Endothelial cell of umbilical vein (primary cell): ENCODE measurements at places on chromosomes 5 and 9.

DNA sequence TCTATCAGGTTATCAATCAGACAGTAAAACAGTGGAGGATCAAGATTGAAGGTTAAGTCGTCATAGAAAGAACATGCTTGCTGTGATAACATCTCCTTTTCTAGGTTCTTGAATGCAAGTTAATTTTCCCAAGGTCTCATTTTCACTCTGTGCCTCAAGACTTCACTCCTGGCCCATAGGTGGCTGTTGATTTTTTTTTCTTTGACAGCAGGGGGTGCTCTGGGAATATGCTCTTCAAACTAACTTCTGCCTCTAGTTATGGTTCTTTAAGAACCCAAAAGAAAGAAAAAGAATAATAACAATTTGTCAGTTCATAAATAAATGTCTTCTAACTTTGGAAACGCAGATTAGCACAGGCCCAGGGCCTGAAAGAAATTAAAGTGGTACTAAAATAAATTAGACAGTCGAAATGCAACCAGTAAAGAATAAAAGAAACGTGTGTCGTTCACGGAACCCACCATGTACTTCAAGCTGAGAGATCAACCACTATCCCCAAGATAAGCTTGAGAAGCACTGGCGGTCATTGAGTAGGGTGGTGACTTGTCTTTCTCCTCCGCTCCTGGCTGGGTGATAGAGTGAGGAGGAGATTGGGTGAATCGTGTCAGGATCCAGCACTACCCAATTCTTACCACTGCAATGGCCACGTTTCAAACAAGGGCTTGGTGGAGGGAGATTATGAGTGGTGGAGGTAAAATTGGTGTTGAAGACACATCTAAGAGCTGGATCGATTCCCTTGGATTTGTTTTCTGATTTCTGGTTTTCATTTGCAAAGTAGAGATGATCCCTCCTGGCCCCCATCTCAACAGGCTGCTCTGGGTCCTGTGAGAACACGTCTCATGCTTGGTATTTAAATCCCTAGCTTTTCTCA, 93.4 kb upstream of the IRX4 start:
- DNase-seq = no peak

DNA sequence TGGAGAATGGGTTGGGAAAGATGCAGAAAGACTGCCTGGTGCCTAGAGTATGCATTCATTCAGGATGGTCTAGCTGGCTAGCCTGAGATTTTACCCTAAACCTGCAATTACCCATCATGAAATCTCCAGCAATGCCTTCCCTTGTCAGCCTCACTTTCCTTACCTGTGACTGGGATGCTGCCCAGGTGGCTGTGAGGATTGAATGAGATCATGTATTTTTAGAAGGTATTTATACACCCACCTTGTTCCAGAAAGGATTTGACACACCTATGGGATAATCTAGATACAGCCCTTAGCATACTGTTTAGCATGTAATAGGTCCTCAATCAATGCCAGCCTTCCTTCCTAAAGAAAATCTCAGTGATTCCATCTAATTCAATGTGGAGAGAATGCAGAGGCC, 561.4 kb downstream of the CDK5RAP2 start:
- DNase-seq = no peak

- peak; percentile 76 for DNase-seq
Observed at GRCh38 chr9:112097712-112098688, 77.1 kb downstream of the SUSD1 start.

DNA sequence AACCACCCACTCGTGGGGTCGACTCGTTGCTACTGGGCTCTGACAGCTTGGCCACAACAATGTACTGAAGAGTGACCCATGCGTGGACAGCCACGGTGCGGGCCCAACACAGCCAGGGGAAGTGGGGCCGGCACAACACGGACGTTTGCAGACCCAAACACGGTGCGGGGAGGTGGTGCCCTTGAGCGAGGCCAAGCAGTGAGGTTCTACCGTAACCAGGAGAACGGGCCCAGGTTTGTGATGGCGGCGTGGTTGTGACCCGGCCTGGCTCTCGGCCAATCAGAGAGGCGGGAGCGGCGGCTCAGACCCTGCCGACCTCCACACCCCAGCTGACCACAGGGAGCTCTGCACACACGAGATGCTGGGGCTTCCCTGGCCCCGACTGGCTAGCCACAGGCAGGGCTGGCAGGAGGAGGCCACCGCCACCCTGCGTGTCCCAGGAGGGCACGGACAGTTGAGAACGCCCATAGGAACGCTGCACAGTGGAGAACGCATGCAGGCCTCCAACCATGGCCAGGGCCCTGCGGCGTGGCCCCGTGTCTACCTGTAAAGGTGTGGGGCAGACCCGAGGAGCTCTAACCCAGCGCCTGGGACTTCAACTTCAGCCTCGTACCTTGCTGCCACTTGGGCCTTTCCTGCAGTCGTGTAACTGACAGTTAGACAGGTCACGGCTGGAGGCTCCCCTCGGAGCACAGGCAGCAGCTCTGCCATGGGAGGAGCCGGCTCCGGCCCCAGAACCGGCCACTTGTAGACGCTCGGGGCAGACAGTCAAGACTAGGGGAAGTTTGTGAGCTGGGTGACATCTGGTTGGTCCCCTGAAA, 13.7 kb downstream of the BRD3 start:
- DNase-seq = no peak

- DNase-seq = no peak
Observed at GRCh38 chr5:144971108-144971850, 800.6 kb downstream of the KCTD16 start.
